Fibroblast of mammary gland (primary cell): ENCODE measurements at places on chromosomes 1 and 21.

DNA sequence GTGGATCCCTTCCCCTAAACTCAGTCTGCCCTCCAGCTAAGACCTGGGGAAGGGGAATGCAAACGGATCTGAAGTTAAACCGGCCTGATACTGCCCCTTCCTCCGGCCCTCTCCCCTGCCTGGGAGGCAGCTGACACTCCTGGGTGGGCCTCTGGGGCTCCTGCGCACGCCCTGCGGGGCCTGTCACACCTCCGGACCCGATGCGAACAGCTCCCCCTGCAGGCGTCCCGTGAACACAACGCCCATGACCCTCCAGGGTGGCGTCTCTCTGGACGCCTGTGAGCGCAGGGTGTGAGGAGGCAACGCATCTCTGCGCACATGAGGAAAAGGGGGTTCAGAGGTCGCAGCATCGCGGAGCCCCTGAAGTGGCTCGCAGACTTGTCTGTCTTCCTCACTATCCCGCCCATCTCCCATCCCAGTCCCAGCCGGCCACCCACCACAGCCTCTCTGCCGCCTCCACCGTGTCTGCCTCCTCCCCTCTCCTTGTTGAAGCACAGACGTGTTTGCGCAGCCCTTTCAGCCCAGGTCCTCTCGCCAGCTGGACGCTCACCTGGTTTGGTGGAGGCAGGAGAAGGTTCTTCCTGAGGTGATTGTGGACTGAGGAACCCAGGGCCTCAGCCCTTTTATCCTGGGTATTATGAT, 421 bp upstream of the LCE3A start:
- DNase-seq: no peak

- peak; percentile 33 for DNase-seq
These were observed 175.7 kb downstream of the HHIPL2 start for GRCh38 chr1:222372221-222372620.

- DNase-seq: no peak
These were observed 7.2 kb upstream of the DSCAM start for GRCh38 chr21:40853956-40854688.

DNA sequence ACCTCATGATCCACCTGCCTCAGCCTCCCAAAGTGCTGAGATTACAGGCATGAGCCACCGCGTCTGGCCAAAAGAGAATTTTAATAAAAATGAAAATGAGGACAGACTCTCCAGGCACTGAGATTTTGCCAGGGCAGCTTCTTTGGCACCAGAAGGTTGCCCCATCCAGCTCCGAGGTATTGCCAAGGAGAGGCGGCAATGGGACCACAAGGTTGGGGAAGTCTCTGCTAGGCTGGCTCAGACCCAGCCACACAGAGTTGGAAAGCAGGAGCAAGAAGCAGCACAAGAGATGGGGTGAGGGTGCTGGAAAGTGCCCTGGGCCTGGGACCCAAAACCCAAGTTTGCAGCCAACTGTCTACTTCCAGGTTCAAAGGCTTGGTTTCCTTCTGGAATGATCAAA, 200.9 kb downstream of the HHIPL2 start:
- no peak for DNase-seq

DNA sequence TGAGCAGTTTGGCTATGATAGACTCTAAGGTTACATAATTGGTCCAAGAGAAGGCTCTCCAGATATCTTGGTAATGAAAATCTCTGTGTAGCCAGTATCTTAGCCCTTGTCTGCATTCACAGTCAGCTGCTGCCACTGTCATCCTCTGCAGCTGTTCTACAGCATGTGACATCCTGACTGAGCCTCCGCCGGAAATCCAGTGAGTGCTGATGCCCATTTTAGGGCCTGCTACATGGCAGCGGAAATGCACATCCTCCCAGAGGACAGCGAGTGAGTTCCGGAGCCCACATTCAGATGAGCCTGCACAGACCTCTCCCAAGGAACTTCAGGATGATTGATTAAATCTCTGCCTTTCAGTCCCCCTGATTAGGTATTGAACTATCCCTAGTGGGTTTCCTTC, 237.1 kb downstream of the HHIPL2 start:
- DNase-seq: no peak

DNA sequence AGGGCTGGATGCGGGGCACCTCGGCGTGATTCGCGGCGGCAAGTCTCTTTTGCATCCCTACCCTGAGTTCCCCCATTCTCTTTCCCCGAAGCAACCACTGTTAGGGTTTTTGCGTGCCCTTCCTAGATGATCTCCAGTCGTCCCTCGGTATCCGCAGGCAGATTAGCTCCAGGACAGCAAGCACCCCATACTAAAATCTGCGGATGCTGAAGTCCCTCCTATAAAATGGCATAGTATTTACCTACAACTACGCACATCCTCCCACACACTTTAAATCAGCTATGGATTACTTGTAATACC, 22.8 kb upstream of the CFAP126 start:
- DNase-seq: no peak

GRCh38 chr21:34180407-34180806, 107.0 kb downstream of the MRPS6 start:
- DNase-seq: no peak

DNA sequence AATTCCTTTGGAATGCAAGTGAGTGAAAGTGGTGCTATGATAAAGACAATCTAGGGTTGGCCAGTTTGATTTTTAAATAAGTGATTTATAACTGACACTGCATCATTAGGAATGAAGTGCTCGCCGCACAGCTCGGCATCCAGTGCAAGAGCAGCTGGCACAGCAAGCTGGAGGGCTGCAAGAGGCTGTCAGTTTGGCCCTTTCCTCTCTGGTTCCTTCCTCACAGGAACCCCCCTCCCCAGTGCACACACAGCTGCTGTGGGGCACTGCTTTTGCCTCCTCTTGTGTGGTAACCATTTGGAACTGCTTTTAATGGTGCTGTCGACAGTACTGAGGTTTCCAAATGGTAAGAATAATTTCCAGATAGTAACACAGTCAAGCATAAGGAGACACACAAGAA, 10.4 kb upstream of the BCAR3 start:
- no peak for DNase-seq

DNA sequence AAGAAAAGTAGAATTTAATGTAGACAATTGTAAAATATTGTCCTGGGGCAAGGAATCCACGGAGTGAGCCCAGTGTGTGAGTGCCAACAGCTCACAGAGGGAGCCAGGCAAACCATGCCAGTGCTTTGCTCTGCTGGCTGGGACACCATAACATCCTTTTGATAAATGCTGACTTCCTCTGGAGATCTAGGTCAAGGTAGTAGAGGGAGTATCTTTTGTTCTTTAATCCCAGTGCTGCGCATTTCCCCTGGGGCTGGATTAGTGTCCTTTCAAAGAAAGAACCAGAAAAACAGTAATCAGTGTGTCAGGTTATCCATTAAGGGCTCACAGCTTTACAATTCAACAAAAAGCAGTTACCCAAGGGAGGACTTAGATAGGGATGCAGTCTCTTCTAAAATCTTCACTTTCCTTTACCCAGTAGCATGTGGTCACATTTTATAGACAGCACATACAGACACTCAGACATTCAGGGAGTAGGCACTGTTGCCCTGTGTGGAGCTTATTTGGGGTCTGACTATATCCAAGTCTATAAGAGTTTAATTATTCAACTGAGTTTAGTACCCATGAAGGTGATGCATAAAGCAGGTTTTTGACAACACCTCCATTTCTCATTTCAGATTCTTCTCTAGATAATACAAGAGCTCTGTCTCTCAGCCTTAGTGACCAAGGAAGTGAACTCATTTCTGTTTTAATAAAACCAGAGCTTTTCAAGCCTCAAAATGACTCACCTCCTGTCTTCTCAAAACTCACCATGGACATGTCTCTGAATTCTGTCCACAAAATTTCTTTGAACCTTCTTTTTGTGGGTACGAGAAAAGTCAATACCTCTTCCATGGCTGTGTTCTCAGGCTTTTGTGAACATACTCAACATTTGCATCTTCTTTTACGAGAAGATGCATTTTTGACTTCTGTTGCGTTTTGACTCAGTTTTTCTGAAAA, 215.3 kb downstream of the BRINP2 start:
- DNase-seq: peak; percentile 51

DNA sequence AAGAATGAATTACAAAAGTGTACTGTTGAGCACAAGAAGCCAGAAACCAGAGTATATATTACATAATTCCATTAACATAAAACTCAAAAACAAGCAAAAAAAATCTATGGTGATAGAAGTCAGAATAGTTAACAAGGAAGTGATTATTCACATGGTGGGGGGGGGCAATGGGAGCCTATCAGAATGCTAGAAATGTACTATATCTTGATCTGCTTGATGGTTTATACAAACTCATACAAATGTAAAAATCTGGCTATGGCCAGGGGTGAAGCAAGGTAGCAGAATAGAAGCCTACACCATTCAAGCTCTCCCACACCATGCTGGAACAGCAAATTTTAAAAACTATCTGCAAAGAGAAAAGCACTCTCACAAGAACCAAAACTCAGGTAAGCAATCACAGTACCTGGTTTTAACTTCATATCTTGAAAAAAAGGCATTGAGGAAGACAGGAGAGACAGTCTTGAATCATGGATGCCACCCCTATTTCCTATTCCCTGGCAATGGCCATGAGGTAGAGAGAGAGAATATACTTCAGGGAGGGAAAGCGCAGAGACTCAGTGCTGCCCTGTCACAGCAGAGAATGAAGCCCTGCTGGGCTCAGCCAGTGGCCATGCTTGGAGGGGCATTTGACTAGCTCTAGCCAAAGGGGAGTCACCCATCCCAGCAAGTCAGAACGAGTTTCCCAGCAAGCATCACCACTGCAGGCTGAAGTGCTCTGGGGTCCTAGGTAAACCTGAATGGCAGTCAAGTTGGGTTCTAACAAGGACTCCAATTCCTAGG, 73.8 kb downstream of the CDC42BPA start:
- no peak for DNase-seq

DNA sequence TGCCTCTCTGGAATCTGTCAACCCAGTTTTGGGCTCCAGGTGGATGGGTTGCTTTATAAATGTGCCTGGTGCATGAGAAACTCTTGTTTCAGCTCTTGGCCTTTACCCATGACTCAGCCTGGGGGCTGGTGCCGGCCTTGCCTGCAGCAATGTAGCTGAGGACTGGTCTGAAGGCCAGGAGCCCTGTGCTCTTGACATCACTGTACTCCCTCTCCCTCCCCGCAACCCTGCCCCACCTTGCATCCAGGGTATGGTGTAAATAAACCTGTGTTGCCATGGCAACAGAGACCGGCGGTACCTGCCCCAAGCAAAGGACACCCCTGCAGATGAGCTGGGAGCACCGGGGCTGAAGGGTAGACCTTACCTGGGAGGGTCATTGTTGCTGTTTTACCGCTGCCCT, 13.3 kb downstream of the FAM151A start:
- no peak for DNase-seq

DNA sequence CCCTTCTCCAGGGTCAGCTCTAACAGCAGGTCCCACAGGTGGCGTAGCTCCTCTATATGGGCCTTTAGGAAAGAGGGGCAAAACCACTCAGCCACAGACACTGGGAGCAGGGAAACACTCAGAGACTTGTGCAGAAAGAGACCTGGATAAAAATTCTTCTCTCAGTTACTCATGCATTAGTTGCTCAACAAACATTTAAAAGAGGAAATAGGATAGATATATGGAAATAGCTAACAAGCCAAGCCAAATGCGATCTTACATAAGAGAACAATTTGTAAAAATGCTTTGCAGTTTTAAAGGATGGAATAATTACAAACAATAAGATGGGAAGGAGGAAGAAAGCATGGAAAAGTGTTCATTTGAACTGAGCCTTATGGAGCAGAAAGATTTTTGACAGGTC, 4.9 kb downstream of the SPTA1 start:
- DNase-seq: no peak

DNA sequence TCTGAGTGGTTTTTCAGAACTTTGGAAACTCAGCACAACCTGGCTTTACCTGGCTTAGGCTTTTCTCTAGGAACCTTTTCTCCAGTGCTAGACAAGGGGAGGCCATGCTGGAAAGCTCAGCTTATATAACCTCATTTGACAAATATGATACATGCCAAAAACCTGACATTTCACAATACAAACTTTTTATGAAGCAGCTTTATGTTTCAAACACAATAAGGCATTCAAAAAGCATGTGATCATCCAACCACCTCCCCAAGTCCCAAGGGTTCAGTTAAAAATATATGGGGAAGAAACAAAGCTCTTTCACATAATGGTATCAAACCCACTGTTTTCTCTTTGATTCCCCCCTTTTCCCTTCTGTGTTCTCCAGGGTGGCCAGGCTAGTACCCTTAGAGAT, 63.7 kb downstream of the ZC3H11B start:
- DNase-seq: no peak

GRCh38 chr1:29202584-29203340, 21.1 kb upstream of the SRSF4 start:
- DNase-seq: peak; percentile 98

DNA sequence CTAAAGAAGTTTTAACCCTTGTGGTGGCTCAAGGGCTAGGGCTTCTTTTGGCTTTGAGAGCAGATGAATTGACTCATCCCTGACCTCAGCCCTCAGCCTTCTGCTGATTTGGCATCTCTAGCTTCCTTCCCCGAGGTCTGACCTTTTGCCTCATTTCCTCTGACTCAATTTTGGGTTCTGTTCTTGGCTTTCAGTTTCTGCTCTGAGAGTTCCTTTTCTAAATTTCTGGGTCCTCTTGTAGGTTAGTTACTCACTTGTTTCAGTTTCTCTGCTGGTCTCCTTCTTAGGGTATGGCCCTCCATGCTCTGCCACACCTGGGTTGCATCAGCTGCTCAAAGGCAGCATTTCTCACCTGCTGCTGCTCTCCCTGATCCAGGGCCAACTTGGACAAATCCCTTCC, 19.4 kb downstream of the PDE4B start:
- DNase-seq: peak; percentile 96

- DNase-seq: no peak
These were observed 13.4 kb downstream of the KIF21B start for GRCh38 chr1:201009962-201010645.

GRCh38 chr1:198761859-198762616, 123.2 kb downstream of the PTPRC start:
- DNase-seq: no peak

GRCh38 chr1:234613128-234613875, 3.3 kb upstream of the IRF2BP2 start:
- peak; percentile 89 for DNase-seq

GRCh38 chr21:15433091-15433490, 296.7 kb upstream of the USP25 start:
- DNase-seq: no peak

GRCh38 chr1:194419721-194420120, 1233.3 kb upstream of the B3GALT2 start:
- DNase-seq: no peak

DNA sequence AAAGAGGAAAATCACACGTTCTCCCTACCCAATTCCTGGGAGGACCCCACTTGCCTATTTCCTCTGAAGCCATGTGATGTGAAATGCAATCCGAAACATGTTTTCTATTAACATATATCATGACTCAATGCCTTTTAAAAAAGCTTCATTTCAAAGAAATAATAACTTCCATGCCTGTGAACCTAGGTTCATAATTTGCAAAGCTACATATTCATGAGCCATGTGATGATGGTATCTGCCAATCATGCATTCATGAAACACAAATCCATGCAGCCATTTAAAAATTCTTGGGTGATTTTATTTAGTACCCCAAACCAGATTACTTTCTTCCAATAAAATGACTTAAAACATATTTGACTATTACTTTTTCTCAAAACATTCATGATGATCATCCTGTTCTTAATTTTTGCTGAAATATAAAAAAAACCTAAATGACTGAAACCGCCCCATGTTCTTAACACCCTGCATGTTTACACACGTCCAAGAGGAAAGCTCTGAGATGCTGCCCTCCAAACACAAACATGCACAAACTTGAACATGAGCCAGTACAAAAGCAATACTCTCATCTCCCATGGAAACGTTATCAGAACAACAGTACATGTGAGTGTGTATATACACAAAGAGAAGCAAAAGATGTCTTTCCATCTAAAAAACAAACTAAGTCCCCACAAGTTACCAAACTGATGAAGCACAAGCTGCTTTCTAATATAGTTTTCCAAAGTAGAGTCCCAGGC, 140.1 kb downstream of the TGFBR3 start:
- DNase-seq: peak; percentile 45
